ENCODE measurements at places on chromosomes 11 and 22.

DNA sequence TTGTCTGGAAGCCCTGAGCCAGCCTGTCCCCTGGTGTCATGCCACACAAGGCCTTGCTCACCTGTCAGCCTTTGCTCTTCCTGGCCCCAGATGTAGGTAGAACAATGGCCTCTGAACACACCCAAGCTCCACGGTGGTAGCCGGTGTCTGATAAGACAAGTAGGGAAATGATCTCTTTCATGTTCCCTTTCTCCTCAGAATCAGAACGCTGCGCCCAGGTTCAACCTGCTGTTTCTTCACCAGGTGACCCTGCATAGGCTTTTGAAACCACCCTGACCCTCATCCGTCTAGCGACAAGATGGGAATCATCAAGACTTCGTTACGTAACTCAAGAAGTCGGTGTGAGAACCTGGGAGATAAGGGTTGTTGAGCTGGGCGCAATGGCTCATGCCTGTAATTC is 28.7 kb upstream of the YWHAH start:
- no peak for DNase-seq

DNA sequence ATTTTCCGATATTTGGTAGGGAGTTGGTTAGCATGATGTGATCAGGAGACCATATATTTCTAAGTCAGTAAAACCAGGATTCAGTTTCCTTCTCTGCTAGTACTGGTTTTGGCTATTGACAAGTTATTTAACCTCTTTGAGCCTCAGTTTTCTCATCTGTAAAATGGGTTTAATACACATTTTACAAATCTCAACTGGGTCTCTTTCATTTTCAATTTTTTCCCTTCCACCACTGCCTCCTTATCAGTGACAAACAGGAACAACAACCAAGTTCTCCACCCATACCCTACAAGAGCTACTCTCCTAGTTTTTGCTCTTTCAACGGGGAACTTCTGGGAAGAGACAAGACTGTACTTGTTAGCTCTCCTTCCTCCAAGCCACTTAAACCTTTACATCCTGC is 6.2 kb upstream of the APLP2 start:
- DNase-seq: no peak

DNA sequence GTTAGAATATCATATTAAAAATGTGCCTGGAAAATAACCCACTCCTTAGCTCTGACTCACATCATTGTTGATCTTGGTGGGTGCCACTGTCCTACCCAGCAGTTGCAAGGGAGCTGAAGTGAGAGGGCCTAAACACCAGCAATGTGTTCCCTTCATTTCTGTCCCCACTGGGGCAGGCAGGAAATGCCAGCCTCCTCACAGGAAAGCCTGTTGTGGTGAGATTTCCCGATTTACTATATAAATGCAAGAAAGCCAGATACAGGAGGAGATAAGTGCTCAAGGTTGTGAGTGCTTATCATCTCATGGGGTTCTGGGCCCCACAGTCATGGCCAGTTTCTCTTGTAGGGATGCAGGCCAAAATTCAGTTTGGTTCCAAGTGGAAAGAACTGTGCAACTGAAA is 15.8 kb upstream of the FLI1 start:
- no peak for DNase-seq

GRCh38 chr22:38309614-38310517 is 7.4 kb downstream of the CSNK1E start:
- DNase-seq: no peak

DNA sequence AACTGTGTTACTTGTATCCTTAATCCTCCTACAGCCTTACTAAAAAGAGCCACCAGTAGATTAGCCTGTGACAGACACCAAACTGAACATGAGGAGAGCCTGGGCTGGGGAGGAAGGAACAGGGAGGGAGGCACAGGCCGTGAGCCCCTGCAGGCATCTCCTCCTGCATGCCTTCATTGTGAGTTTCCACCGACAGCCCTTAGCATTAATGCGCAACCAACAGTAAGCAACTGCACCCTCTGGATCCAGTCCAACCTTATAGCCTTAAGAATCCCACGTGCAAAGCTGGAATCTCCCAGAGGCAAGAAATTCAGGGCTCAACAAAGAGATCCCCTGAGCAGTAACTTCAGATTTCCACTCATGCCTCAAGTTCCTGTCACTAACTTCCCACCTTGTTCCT is 84.6 kb downstream of the ETS1 start:
- no peak for DNase-seq

DNA sequence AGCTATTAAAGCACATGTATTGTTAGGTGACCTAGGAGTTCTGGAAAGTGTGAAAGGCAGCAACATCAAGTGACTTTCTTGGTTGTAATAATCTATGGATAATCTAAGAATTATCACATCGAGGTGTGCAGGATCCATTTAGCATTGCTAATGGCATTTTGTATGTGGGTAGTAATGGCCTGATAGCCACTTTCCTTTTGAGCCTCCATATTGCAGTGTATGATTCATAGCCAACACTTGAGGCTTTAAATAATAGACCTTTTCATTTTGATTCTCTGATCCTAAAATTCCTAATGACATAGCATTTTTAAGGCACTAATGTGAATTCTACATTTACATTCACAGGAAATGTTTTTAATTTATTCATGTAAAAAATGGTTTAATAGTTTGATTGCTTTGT is 759.4 kb downstream of the NELL1 start:
- DNase-seq: no peak

GRCh38 chr11:47442514-47442913 is 6.4 kb downstream of the RAPSN start:
- DNase-seq: no peak

DNA sequence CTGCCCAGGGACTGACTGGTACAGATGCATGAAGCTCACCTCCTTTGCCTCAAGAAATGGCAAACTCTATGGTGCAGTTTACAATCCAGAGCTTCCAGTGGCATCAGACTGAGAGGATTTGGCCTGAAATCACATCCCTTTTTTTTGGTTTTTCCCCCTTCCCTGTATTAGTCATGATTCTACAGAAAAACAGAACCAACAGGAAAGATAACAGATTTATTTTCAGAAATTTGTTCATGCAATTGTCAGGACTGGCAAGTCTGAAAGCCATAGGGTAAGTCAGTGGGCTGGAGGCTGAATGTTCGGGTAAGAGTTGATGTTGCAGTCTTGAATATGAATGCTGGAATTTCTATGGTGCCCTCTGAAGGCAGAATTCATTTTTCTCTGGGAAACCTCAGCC is 12.0 kb upstream of the ZDHHC13 start:
- DNase-seq: no peak

DNA sequence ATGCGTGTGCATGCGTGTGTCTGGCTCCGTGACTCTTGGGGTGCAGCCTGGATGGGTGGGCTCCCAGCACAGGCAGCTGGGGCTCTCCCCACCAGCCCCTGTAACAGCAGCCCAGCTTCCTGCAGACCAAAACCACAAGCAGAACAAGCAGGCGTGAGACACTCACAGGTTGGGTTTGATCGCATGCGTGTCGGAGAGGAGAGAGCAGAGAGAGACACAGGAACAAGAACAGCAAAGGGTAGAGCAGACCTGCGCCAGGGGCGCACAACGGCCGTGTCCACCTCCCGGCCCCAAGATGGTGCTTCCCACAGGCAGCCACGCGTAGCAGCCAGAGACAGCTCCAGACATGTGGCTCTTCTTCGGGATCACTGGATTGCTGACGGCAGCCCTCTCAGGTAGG is at the start of gene CD6:
TSS of gene CD6 (plus strand) at position 161 of the 400 bp plus-strand sequence. CDS start at position 347, 186 bp downstream.
- no peak for DNase-seq

- DNase-seq: peak; percentile 75
These were observed 43.5 kb downstream of the GGTLC2 start for GRCh38 chr22:22687638-22688500.

GRCh38 chr22:41782316-41782715 is 18.2 kb upstream of the CCDC134 start:
- no peak for DNase-seq

GRCh38 chr11:61975638-61976419 is 8.4 kb upstream of the FTH1 start:
- DNase-seq: no peak

GRCh38 chr22:46287873-46288751 is 8.6 kb upstream of the GTSE1 start:
- no peak for DNase-seq

DNA sequence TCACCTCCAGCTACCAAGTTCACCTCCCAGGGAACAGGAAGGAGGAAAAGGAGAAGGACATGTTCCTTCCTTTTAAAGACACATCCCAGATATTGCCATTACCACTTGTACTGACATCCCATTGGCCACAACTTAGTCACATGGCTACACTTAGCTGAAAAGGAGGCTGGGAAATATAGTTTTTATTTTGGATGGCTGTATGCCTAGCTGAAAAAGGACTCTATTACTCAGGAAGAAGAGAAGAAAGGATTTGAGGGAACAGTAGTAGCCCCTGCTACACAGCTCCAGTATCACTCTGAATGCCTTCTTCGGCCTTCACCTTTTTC is 2.1 kb upstream of the APOA5 start:
- DNase-seq: no peak

DNA sequence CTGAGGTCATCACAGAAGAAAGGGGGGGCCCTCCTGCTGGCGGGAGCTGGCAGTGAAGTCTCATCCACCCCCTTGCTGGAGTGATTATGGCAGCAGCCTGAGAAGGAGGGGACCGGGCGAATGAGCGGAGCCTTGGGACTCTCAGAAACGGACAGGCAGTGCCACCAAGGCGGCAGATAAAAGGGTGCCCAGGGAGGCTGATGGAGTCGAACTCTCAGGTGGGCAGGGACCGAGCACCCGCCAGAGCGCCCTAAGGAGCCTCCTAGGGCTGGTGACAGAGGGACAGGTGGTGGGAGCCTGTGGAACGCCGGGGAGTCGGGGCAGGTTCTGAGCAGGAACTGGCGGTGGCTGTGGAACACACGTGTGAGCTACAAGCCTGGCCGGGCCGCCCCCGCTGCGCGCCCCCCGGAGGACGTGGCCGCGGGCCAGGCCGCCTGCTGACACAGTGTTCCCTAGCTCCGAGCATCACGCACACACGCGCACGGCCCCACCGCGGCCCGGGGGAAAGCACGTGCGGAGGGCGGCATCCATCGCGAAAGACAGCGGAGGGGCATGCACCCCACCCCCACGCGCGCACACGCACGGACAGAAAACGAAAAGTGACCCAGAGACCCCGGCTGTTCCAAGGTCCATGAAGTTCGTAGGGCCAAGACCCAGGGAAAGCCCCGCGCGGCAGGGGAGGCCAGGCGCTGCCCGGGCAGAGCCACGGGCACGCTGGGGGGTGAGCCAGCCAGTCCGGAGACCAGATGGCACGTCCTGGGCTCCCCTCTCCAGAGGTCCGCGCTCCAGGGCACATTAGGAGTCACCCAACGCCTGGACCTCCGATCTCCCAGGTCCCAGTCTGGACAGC is 1.0 kb downstream of the VWCE start:
- DNase-seq: peak; percentile 28

DNA sequence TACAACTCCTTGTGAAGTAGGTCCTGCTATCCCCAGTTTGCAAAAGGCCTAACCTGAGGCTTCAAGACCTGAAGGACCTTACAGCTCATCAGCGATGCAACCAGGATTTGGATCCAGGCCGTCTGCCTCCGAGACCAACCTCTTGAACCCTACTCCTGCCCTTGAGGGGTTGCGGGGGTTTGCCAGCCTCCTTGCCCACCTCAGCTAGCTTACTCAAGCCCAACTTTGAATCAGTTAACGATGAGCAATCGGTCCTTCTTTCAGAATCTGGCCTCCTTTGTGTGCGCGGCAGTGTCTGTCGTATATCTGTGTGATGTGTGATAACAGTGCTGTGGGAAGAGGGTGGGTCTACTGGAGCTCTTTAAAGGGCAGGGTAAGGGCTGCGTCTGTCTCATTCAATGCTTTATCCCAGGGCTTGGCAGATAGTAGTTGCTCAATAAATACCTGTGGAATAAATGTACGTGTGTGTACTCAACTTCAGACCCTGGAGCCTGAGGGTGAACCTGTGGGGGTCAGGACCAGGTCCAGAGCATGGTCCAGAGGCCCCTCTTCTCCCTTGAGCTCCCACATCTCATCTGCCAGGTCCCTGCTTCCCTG is 3.2 kb downstream of the CHRM1 start:
- no peak for DNase-seq

GRCh38 chr11:534396-535209 is 773 bp downstream of the HRAS start:
- no peak for DNase-seq

DNA sequence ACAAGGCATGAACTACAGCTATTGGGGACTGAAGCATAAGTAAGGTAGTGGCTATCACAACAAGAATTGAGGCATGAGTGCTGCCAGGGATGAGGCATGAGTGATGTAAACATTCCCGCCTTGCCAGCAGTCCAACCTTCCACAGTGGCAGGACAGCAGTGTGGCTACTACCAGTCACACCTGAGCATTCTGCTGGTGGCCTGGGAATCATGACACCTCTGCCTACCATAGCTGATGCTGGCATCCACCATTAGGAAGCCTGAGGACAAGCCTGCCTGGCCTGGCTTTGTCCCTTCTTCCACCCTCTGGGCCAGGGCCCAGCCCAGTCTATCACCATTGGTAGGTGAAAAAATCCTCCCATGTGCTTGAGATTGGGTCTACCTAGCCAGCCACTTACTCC is 712.8 kb upstream of the CCDC90B start:
- no peak for DNase-seq

DNA sequence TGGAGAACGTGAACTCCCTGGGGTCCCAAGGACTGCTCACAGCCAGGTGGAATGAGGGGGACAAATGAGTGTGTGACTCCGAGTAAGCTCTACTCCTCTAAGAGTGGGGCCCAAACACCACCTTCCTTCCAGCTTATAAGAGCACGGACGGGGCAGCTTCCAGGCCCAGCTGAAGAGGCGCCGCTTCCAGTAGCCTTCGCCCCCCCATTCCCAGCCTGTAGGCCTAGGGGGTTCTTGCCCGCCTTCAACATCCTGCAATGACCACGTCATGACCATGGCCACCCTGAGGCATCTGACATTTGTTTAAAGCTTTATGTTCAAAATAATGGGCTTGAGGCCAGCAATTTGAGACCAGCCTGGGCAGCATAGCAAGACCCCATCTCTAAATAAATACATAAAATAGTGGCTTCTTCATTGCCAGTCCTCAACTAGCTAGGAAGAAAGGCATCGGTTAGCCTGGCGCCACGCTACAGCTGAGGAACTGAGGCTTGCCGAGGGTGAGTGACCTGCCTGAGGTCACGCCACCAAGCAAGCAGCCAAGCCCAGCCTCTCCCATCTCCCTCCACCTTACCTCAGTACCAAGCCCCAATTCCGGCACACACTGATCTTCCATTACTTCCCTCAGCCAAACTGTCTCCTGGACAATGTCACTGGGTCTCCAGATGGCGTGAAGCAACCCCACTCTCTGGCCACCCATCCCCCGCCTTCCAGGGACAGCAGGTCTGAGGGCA is 7.8 kb upstream of the TNFRSF13C start:
- DNase-seq: no peak

- DNase-seq: no peak
These were observed 132.7 kb downstream of the DBX1 start for GRCh38 chr11:20027556-20028013.

DNA sequence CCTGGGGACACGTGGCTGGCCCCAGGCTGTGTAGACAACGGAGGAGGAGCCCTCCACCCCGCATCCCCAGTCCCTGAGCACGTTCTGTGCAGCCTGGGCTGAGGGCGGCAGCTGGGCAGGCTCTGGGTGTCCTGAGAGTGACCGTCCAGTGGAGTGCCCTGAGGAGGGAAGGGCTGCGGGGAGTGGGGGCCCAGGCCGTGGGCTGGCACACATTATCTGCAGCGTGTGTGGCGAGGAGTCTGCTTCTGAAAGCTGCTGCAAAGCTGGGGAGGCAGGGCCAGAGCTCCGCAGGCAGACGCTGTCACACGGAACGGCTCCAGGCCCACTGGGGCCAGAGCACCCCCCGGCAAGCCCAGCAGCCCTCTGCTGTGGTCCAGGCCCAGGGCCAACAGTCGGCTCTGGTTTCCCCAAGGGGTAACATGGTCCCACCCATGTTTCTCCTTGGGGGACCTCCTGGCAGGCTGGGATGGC is 835 bp upstream of the ANO9 start:
- no peak for DNase-seq

- DNase-seq: peak; percentile 8
These were observed 20.8 kb downstream of the RELT start for GRCh38 chr11:73396985-73397384.

All from tibial nerve (tissue), 4 donors.